ENCODE measurements at places on chromosomes 16 and 17. TPM values are rescaled to one million over a fixed set of nuclear protein-coding genes. Genes with fewer than 3 reads are reported as not detected.

Gene KRTAP2-3
- total RNA-seq: not detected

Gene GRB7
- total RNA-seq: not detected

Gene SMIM36
- total RNA-seq: not detected

Gene KRTAP4-6
- total RNA-seq: not detected

Gene MYH13
- total RNA-seq: not detected

Gene TAT
- total RNA-seq: 1.5 TPM

Gene FGF11
- not detected for total RNA-seq

Gene PHKG2
- 27.5 TPM for total RNA-seq

Gene MIS12
- total RNA-seq: 17.1 TPM

Gene KRT17
- total RNA-seq: not detected

Gene LAT
- total RNA-seq: 10.0 TPM

Gene KRTAP4-9
- total RNA-seq: not detected

Gene SHISA9
- 0.19 TPM for total RNA-seq

Gene ABCC12
- total RNA-seq: not detected

Gene VMO1
- total RNA-seq: 4.6 TPM

Gene TNFRSF17
- not detected for total RNA-seq

Gene ZNF597
- 2.0 TPM for total RNA-seq

Gene OR1A1
- total RNA-seq: not detected

Gene HID1
- total RNA-seq: 4.0 TPM

Gene MPDU1
- total RNA-seq: 90.2 TPM

Gene CLDN7
- 21.6 TPM for total RNA-seq

Gene C16orf96
- total RNA-seq: 1.1 TPM

Gene SLFN13
- total RNA-seq: 3.1 TPM

Gene CCDC78
- total RNA-seq: not detected

Gene TBC1D28
- total RNA-seq: not detected

Gene COG8
- total RNA-seq: 27.9 TPM

Gene NPIPA2
- total RNA-seq: not detected

Gene NLGN2
- 4.1 TPM for total RNA-seq

Gene PPL
- 74.5 TPM for total RNA-seq

Gene PSMC3IP
- 1.1 TPM for total RNA-seq

Gene NUPR1
- 58.2 TPM for total RNA-seq

Gene TBC1D24
- 7.5 TPM for total RNA-seq

Gene CDK5R1
- total RNA-seq: 0.38 TPM

Data from subcutaneous adipose tissue (tissue), 4 donors.